ELR (cell line): ENCODE measurements at places on chromosomes 16 and 17.

- no peak for DNase-seq
These were observed 494.1 kb downstream of the CDH11 start for GRCh38 chr16:64627781-64628180.

GRCh38 chr16:2726923-2727322 is 6.9 kb upstream of the PRSS27 start:
- DNase-seq = no peak

GRCh38 chr16:4678596-4678995 is 14.8 kb upstream of the NUDT16L1 start:
- no peak for DNase-seq

GRCh38 chr16:35185366-35186044 is 1726.1 kb downstream of the TP53TG3F start:
- no peak for DNase-seq

DNA sequence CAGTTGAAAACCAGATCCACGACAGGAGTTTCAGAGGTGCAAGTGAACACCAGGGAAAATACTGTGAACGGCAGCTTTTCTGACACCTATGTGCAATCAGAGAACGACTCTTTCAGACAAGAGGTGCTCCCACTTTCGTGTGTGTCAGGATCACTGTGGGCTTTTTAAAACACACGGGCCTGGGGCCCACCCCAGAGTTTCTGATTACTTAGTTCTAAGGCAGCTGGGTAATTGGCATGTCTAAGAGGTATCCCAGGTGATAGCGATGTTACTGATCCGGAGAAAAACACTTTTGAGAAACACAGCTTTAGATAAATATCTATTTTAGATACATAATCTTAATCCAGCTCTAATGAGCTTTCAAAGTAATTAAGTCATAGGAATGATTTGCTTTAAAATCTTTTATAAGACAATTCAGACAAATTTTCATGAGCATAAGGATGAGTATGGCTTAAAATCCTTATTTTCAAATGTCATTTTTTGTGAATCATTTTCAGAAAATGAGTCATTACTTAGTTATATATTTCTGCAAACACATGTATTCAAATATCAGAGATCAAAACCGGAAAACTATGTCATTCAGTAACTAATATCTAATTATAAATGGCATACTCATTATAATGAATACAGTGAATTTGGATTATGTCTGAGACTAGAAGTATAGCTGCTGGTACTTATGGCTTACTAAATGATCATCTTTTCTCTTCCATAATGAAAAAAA is 217.9 kb upstream of the PSMD7 start:
- no peak for DNase-seq

- no peak for DNase-seq
These were observed 191.0 kb upstream of the PMFBP1 start for GRCh38 chr16:72362973-72363372.

GRCh38 chr16:70430667-70431536 is 8.0 kb downstream of the ST3GAL2 start:
- DNase-seq = no peak

DNA sequence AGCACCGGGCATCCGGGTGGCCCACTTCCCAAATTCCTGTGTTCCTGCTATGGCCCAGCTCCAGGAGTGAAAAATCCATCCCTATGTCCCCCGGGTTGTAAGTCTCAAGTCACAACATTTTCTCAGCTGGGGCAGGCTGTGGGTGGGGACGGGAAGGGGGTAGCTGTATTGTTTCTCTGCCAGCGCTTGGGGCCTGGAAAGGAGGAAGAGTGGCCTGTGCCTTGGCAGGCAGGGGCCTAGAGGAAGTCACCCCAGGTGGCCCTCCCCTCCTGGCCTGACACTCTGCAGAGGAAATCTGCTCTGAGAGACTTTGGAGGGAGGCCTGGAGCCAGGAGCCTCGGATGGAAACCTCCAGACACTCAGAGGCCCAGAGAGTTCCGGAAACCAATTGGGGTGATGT is 10.6 kb upstream of the SCN4A start:
- no peak for DNase-seq

- DNase-seq = no peak
These were observed 3.8 kb downstream of the TNFSF12 start for GRCh38 chr17:7552621-7553051.

DNA sequence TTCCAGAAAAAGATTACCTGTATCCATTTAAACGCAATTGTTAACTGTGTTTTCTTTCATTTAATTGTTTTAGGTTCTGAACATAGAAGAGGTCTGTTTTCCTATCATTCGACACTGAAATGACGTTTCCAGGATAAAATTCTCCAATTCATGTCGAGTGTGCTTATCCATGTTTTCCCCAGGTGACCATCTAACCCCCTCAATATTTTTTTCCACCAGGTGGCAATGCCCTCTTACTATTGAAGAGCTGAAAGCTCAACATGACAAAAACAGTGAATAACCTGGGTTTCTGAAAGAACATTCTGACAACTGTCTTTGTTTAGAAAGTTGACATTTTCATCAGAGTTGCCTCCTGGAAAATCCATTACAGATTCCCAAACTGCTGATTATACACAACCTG is 948.7 kb downstream of the KCNJ2 start:
- peak; percentile 59 for DNase-seq

DNA sequence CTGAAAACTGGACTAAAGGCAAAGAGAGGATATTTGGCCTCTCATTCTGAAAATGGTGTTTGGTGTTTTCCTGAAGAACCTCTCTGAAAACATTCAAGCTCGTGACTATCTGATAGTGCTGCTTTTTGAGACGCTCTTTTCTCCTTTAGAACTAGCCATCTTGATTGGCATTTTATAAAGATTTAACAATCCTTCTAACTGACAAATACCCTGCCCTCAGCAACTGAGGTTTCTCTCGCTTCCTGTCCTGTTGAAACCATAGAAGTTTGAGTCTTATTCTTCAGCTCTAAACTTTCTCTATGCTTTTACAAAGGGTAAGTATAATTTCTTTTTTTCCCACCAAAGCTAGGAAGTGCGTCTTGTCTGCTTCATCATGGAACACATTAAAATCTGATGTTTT is 13.3 kb downstream of the CNEP1R1 start:
- DNase-seq = no peak

GRCh38 chr17:71168053-71168741 is 952.6 kb upstream of the SOX9 start:
- DNase-seq = no peak

GRCh38 chr16:318628-319027 is 33.9 kb downstream of the AXIN1 start:
- DNase-seq = no peak
